Stimulated activated naive CD4-positive, alpha-beta T cell (primary cell): ENCODE measurements at places on chromosomes 3 and 15.
A peak's percentile ranks its signal among the peaks of the same experiment; 100 is the strongest.

DNA sequence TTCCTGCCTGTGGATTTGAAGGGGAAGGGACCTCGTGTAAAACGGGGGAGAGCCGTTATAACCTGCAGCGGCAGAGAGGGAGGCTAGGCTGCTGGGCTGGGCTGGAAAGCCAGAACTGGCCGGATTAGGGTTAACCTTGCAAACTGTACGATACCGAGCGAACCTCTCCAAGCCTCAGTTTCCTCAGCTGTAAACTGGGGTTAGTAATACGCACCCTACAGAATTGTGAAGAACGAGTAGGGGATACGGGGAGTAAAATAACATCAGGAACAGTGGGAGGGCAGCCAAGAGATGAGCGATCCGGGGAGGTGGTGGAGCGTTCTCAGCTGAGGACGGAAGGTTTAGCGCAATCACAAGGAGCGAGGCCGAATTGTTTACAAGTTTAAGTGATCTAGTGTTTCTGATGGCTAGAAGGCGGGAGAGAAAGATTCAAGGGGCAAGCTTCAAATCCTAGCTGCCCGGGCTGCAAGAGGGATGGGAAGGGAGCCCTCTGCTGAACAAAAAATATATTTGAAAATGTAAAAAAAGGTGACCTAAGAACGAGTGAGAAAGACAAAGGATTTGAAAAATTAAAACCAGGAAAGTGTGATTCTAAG is 768 bp upstream of the SEMA5B start:
- peak; percentile 55 for DNase-seq

- no peak for DNase-seq
Observed at GRCh38 chr3:72993391-72993790, 3.2 kb upstream of the PPP4R2 start.

DNA sequence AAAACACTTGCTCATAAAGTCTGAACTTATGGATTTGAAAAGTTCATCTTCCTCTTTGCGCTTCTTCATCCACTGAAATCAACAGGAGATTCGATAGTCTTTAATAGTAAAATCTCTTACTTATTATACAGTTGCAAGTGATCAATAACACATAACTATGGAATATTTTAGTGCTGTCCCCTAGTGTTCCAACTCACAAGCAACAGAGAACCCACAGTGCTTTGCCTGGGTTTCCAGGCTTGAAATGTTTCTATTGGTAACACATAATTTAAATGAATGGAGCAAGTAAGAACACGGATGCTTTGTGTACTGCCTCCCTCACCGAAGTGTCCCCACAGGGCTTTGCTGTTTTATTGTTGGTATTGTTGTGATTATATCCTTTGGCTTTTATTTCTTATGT is 93.5 kb downstream of the WDR72 start:
- DNase-seq: no peak

GRCh38 chr3:132549890-132550578 is 47.0 kb upstream of the ACKR4 start:
- no peak for DNase-seq

DNA sequence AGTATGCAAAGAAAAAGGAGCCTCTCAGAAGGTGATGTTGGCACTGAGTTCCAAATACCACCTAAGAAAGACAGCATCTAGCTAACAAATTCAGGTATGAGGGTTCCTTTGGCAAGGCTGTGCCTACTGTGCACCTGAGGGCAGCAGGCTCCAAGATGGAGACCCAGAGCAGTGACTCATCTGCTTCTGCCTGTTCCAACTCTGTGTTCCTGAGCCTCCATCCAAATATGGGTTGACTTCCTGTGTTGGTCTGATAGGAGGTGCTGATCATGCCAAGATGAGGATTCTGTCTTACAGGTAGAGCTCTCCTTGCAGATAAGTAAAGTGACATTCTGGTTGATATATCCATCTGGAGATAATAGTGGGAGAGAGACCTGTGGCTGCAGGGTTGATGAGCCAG is 26.0 kb downstream of the SV2B start:
- no peak for DNase-seq

DNA sequence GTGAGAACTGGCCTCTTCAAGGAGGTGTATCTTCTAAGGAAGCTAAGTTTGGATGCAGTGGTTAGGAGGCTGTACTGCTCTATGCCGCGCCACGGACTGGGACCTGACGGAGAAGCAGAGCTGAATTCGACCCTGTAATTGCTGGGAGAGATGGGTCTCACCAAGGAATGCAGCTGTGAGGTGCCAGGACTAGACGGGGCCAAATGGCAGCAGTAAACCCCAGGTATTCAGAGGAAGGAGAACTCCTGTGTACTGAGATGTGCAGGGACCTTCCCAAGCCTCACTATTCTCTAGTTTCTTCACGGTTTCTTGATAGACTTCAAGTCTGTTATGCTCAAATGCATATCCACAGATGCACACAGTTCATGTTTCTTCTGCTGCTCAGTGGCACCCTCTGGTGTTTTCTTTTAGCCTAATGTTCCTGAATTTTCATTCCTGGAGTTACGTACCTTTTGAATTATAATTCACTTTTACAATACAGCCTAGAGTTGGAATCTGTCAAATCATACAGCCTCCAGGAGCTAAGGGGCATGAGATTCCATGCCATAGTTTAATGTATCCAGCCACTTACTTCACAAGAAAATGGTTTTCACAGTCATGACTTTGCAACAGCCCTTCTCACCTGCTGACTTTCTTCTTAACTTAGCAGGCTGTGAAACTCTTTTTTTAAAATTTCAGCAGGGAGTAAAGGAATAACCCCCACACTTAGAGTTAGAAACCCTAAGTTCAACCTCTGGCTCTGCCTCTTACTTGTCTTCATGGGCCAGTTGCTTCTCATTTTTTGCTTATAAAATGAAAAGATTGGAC is 61.8 kb downstream of the GLDN start:
- no peak for DNase-seq

GRCh38 chr15:70160803-70161565 is 63.3 kb upstream of the TLE3 start:
- DNase-seq: no peak

GRCh38 chr15:87910301-87910700 is 346.2 kb downstream of the NTRK3 start:
- no peak for DNase-seq

- no peak for DNase-seq
Observed at GRCh38 chr3:176840641-176841286, 356.5 kb downstream of the TBL1XR1 start.

GRCh38 chr3:52205727-52206372 is 7.9 kb downstream of the ALAS1 start:
- no peak for DNase-seq

- DNase-seq: no peak
Observed at GRCh38 chr15:27234593-27234992, 263.6 kb downstream of the GABRG3 start.

- no peak for DNase-seq
Observed at GRCh38 chr3:49495023-49495422, 25.0 kb downstream of the DAG1 start.

DNA sequence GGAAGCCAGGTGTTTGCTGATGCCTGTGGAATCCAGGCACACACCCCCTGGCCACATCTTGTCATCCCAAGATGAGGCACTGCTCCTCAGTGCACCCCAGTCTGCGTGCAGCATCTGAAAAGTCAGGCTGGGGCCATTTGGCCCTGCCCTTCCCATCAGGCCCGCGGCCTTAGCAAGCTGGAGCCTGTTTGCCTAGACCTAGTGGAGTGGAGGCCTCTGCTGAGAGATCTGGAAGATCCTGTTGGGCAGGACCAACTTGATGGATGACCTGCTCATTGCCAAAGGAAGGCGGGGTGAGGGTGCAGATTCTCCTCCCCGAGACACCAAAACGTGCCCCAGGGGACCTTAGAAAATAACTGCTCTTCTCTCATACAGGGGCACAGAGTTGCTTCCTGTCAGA is 220.2 kb downstream of the SHQ1 start:
- DNase-seq: no peak

DNA sequence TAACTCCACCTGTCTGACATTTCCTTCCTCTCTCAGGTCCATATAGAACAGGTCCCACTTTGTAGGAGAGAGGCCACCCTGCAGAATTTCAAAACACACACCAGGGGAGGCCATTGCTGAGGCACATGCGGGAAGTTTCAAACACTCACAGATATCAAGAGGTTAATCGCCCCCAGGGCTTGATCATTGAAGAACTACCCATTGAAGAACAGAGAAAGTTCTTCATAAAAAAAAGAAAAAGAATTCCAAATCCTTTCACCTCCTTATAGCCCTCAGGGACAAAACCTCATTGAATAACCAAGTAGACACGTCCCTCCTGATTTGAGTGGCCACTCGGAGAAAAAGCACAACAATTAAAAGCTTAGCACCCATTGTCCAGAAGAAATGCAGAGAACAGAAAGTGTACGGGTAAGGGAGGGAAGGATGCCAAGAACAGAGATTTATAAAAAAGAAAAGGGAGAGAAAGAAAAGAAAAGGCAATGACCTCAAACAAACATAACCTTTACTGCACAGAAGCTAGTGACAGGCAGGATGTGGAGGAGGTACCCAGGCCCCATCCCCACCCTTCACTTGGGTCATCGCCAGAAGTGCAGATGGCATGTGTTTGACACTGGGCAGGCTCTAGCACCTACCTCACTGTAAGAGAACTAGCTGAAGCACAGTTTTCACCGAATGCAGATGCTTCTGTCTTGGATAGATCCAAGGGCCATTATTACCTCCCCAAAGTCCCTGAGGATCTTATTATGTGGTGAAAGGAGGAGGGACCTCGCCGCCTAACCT is 112.3 kb upstream of the HES1 start:
- no peak for DNase-seq

GRCh38 chr3:8523041-8523440 is 21.4 kb downstream of the LMCD1 start:
- no peak for DNase-seq

DNA sequence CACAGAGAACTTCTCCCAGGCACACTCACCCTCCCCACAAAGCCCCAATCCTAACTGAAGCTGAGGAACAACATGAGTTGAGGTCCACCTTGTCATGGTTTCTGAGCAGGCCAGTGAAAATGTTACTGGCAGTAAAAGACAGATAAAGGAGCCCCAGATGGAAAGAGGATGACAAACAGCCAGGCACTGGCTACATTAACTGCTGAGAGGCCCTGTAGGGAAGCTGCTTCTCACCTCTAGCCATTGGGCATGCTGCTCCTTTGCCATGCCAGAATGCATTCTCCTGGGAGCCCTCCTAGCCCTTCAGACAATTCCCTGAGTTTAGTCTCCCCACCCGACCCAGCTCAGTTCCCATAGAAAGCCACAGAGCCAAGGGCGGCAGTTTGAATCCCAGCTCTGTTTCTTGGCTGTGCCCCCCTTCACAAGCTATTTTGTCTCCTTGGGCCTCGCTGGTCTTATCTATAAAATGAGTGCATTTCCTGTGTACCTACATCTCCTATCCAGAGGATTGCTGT is 60.5 kb downstream of the LMCD1 start:
- DNase-seq: no peak

DNA sequence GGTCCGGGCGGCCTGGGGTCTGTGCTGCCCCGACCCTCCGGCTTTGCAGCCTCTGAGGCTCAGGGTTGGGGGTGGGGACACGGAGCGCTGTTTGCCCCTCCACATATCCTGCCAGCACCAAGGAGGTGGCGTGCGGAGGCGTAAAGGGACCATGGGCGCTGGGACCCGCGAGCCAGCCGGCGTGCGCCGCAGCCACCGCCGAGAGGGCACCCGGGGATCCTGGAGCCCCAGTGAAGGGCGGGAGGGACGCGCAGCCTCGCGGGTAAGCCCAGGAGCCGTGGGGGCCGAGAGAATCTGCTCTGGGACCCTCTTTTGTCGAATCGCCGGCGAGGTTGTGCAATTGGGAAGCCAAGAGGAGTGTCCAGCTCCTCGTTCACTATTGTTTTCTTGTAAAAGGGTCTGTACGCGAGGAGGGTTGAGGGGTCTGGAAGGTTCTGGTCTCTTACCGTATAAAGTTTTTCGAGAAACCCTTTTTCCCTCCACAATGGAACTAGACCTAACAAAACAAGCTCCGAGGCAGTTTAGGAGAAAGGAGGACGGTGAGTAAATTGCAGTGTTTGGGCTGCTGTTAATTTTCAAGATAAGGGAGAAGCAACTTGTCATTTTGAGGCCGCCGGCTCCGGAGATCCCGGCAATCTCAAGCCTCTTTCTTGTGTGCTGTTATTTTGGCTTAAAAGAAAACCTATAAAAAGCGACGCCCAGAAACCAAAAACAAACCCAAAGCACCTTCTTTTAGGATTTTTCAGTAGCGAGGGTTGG is 29.9 kb upstream of the ST3GAL6 start:
- peak; percentile 3 for DNase-seq

DNA sequence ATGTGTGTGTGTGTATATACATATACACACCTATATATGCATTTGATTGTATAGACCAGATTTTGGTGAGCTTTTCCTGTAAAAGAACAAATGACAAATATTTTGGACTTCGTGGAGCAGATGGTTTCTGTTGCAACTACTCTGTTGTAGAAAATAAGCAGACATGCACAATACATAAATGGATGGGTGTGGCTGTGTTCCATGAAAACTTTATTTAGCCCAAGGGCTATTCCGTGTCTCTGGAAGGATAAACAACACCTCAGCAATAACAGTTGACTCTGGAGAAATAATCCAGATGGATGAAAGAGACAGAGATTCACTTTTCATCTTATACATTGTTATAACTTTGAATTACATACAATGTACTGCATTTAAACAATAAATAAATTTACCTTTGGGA is 441.4 kb downstream of the CNTN3 start:
- no peak for DNase-seq
